ENCODE measurements at places on chromosomes 1 and 21. TPM values are rescaled to one million over a fixed set of nuclear protein-coding genes. Genes with fewer than 3 reads are reported as not detected.

Gene PTAFR
- 0.29 TPM for total RNA-seq

Gene LRRC38
- total RNA-seq, result not detected

Gene OR6K3
- total RNA-seq, result not detected

DNA sequence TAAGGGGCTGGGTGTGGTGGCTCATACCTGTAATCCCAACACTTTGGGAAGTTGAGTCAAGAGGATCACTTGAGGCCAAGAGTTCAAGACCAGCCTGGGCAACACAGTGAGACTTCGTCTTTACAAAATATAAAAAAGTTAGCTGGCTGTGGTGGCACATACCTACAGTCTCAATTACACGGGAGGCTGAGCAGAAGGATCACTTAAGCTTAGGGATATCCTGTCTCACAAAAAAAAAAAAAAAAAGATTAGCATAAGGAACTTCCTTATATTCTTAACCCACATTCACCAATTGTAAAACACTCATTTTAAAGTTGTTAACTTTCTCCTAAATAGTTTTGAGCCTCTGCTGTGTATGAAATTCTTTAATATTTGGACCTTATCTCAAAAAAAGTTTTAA lies 53.1 kb downstream of the ABCD3 start:
- ATAC-seq, result no peak

- no peak for ATAC-seq
Measured at GRCh38 chr1:60848583-60849188, 233.7 kb upstream of the NFIA start.

Measured in activated T-helper 17 cell treated with anti-CD3 and anti-CD28 coated beads, Interleukin-2, amount 50 U/mL, for 72 hours (primary cell).